ENCODE measurements at places on chromosomes 11 and 22. TPM values are rescaled to one million over a fixed set of nuclear protein-coding genes. Genes with fewer than 3 reads are reported as not detected.

- DNase-seq: no peak
These were observed 16.4 kb downstream of the PRR33 start for GRCh38 chr11:1875093-1875850.

Gene PHLDA2
- 4.4 TPM for total RNA-seq

Gene CCDC157
- total RNA-seq: 10.5 TPM

Gene LRP4
- 105 TPM for total RNA-seq

DNA sequence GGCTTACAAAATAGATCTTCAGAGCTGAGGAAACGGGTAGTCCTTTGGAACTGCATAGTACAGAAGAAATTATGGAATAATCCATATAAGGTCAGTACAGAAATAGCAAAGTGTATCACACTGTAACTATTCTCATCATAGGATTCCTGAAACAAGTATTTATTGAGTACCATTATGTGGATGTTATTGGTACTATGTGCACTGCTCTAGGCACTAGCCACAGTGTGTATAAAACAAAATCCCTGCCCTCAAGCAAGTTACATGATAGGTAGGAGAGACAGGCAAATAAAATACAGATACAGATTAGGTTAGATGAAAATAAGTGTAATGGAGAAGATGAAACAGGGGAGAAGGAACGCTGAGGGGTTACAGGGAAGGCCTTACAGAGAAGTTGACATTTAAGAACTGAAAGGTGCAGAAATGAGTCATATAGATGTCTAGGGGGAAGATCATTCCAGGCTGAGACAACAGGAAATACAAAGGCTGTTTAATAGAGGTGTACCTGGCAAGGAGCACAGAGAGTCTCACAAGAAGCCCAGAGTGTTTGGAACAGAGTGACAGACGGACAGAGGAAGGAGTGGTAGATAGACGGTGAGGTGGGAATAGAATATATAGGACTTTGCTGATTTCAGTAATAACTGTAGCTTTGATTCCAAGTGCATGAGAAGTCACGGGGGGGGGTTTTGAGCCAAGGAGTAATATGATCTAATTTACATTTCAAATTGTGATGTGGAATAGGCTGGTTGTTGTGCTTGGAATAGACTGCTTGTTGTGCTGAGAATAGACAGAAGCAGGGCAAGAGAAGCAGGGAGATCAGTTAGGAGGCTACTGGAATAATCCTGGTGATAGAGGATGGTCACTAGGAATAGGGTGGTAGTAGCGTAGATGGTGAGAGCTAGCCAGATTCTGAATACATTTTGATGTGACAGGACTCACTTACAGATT lies 13.7 kb downstream of the RNF141 start:
- no peak for DNase-seq

Gene PAMR1
- 7.6 TPM for total RNA-seq

Gene GRM5
- under 0.01 TPM for total RNA-seq

Gene SULT4A1
- 1.3 TPM for total RNA-seq

- no peak for DNase-seq
These were observed 389.1 kb downstream of the AASDHPPT start for GRCh38 chr11:106466521-106467080.

Gene CRYBB3
- not detected for total RNA-seq

DNA sequence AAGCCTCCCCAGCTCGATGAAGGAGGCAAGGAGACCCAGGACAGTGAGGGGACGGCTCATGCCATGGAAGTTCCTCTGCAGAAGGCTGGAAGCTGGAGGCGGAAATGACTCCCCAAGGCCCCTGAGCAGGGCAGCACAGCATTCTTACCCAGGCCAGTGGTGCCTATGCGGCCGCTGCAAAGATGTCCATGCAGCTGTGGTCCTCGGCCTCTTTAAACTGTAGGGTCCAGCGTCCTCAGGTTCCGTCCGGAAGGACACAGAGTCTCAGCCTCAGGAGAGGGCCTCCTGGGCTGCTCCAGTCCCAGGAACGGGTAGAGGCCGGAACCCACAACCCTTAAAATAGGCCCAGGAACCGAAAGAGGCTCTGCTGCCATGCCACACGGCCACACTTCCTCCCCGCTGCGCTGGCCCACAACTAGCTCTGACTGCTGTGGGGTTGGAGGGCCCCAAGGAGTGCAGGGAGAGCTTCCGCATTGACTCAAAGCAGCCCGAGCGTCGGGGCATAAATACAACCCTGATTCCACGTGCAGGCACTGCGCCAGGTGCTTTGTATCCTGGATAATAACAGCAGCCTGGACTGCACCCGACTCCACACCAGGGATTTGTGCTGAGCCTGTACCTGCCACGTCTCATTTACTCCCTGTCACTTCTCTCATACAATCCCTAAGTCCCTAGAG lies 5.5 kb downstream of the KIAA0930 start:
- DNase-seq: no peak

Gene CATSPERZ
- not detected for total RNA-seq

Data from tibial nerve (tissue), 4 donors.